Pulmonary artery endothelial cell (primary cell): ENCODE measurements at places on chromosomes 2 and 18.

GRCh38 chr2:44944102-44944951, 2.8 kb downstream of the SIX3 start:
- DNase-seq: no peak

GRCh38 chr2:42239289-42239661, 70.1 kb downstream of the EML4 start:
- no peak for DNase-seq

- DNase-seq: no peak
Observed at GRCh38 chr18:54775686-54776085, 52.6 kb upstream of the RAB27B start.

DNA sequence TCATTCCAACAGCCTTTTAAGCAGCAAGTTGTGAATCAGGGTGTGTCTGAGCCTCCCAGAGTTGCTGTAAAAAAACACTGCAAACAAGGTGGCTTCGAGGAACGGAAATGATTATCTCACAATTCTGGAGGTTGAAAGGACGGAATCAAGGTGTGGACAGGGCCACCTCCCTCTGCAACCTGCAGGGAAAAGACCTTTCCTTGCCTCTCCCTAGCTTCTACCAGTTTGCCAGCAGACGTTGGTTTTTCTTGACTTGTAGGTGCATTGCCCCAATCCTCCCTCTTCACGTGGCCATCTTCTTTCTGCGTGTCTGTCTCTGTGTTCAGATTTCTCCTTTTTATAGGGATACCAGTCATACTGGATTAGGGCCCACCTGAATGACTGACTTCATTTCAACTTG, 24.8 kb upstream of the TMEM131 start:
- no peak for DNase-seq

DNA sequence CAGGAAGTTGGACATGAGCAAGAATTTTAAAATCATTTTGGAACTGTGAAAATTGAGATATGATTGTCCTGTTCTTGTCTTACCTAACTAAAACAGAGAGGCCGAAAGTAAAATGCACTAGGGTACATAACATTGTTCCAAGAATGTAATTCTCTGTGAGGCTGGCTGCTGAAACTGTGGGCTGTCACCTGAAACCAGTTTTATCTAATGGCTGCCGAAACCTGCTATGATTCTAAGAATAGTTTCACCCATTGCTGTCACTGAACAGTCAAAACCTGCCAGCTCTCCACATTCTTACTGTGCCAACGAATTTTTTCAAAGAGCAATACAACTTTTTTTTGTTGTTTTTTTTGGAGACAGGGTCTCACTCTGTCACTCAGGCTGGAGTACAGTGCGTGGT, 119.3 kb upstream of the ZSWIM2 start:
- no peak for DNase-seq

DNA sequence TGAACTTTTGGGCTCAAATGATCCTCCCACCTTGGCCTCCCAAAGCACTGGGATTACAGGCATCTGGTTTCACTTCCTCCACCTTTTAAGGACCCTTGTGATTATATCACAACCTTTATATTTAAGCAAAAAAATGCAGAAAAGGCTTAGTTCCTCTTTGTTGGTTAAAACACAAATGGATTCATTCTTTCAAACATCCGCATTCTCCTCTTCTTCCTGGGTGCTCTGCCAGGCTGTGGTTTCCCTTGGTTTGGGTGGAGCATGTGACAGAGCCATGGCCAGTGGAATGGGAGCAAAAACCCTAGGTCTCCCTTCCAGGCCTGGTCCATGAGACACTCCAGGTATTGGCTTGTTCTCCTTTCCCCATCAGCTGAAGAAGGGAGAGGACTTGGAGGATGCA, 9.9 kb upstream of the SLC66A3 start:
- no peak for DNase-seq

DNA sequence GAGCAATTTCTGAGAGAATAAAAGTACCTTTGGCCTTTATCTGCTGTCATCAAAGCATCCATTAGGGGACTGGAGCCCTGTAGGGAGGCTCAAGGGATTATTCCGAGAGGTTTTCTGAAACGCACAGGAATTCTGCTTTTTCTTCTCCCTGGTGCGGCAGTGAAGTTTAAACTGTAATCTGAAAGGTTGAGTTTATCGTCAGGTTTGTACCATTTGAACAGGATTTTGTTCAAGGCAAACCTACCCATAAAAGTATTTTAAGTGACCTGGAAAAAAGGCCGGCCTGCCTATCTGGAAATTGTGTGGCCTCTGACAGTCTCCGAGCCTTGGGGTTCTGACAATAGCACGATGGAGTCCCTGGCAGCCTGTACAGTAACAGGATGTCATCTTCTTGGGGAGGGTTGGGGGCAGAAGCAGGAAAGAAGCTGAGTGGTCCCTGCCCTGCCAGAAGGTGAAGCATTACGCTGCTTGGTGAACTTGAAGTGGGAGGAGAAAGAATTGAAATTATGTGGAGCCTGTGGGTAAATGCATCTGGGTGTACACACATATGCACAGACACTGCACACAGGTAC, 272.0 kb downstream of the CYRIA start:
- no peak for DNase-seq

DNA sequence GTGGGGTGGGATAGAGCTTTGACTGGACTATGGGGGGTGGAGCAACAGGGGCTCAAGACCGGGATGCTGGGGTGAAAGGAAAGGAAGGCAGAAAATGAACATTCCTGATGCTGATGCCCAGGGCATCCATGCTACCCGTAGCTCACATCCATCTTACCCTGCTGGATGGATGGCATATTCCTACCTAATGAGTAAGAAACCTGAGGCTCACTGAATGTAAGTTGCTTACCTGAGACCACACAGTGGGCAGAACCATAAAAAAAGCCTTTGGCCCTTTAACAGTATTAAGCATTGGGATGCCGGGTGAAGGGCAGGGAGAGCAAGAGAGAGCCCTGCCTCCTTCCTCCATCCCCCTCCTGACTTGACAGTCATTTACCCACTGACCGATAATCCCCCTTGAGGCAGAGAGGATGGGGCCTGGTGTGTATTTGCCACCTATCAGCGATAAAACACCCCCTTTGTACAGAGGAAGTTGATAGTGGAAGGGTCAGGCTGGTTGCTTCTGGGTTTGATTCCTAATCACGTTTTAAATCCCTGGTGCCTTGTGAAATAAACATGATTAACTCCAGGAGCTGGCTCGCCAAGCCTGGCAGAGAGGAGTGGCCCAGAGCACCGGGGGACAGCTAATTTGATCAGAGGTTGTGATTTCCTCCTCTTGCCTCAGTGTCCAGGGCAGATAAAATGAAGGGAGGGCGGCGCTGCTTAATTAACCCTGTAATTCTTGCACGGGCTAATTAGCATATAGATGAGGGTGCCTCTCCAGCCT, 105.9 kb upstream of the HS6ST1 start:
- DNase-seq: no peak

GRCh38 chr2:239358062-239358754, 42.6 kb downstream of the HDAC4 start:
- DNase-seq: no peak

- no peak for DNase-seq
Observed at GRCh38 chr2:88080545-88080944, 12.9 kb downstream of the SMYD1 start.

GRCh38 chr2:173002751-173003541, 72.7 kb upstream of the MAP3K20 start:
- DNase-seq: no peak

- DNase-seq: peak; percentile 5
Observed at GRCh38 chr18:57561728-57562423, 24.6 kb downstream of the FECH start.

GRCh38 chr2:187136646-187137045, 287.7 kb upstream of the ZSWIM2 start:
- DNase-seq: peak; percentile 92

GRCh38 chr2:108594982-108595464, 60.8 kb downstream of the LIMS1 start:
- peak; percentile 80 for DNase-seq

DNA sequence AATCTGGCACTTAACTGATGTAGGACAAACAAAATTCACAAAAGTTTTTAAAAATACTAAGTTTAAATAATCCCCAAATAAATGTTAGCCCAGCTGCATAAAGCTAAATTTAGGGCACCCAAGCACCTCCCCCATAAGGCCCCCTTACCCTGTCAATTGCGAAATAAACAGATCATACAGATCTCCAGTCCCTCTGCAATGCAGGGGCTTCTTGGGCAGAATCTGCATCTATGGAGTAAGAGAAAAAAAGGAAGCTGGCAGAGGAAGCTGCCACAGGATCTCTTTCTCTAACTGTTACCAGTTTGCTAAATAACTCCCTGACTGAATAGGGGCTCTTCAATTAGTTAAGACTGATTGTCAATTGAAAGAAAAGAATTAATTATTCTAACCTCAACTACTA, 117.7 kb downstream of the MEMO1 start:
- DNase-seq: no peak

- no peak for DNase-seq
Observed at GRCh38 chr2:71385012-71385411, 53.4 kb downstream of the ZNF638 start.

DNA sequence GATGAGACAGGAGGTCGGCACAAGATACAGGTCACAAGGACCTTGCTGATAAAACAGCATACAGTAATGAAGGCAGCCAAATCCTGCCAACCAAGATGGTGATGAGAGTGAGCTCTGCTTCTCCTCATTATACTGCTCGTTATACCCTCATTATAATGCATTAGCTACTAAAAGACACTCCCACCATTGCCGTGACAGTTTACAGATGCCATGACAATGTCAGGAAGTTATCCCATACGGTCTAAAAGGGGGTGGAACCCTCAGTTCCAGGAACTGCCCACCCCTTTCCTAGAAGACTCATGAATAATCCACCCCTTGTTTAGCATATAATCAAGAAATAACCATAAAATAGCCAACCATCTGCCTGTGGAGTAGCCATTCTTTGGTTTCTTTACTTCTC, 224.2 kb downstream of the RBM43 start:
- no peak for DNase-seq

DNA sequence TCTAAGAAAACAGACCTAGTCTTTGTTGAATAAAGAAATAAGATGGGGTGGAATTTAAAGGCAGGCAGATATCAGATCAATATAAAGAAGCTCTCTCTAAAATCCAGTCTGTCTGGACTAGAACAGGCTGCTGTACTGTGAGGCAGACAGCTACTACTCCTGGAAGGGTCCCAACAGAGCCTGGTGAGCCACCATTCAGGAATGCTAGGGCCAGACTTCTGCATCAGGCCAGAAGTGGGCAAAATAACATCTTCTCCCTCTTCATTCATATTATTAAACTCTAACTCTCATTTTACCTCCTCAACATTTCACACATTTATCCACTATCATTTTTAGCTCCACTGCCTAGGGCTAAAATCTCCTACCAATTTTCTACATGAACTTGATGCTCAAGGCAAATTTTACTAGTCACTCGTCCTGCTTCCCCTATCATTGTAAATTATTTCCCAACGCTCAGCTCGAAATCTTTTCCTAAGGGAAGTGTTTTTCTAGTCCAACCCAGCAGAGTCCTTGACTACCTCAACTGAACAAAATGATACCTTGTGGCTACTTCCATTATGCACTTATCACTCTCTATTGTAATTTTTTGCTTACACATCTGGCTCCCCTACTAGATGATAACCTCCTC, 45.2 kb upstream of the GLS start:
- DNase-seq: peak; percentile 47

DNA sequence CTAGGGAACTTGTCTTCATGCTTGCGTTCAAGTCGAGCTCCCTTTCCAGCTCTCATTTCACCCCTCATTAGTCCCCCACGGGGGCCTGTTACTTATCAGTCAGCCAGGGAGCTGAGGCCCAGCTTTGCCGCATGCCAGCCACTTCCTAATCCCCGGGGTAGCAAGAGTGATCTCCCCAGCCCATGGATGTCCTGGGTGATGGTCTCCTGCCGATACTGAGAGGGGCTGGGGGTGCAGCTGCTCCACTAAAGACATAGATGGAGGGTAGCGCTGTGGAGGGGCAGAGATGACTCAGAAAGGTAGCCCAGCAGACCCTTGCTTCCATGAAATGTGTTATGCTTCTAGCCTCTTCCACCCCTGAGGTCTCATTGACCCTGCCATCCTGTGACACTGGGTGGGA, 314.0 kb upstream of the EPAS1 start:
- no peak for DNase-seq

DNA sequence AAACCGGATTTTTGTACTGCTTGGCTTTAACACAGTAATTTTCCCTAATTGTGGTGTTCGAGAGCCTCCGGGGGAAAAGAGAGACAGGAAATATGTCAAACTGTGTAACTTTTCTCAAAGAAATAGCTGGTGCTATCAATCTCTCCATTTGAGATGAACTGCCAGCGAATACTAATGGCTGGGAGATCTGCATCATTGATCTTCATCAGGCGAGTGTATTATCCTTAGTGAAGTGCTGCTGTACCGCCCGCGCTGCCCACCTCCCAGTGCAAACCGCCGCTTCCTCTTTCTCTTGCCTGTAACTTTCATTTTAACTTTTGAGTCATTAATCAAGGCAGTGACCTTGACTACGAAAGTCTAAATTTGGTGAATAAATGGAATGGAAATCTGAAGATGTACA, 246.1 kb upstream of the ST6GAL2 start:
- DNase-seq: no peak

- DNase-seq: no peak
Observed at GRCh38 chr18:58087928-58088690, 44.1 kb downstream of the NEDD4L start.

DNA sequence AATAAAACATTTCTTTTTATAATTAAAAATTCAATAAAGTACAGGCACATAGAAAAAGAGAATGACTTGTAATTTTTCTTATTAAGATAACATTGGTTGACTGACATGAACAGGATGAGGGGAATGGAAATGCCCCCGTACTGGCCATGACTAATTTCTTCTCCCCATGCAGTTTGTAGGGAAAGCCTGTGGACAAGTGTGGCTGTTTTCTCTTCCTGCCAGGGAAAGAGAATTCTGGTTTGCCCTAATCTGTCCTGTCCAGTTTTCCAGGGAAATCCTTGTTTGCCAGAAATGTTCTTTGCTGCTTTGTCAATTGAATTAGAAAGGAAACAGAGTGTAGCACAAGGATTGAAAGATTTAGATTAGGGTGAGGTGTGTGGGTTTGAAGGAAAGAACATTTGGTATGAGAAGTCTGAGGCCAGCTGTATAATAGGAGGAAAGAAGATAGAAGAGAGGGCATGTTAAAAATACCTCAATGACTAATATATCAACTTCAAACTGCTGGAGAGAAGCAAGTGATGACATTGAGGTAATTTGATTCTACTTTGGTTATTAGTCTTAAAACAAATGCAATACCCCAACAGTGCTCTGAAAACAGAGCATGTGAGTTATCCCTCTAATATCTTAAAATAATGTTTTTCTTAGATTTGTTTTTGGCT, 593.9 kb upstream of the ZNF804A start:
- no peak for DNase-seq

DNA sequence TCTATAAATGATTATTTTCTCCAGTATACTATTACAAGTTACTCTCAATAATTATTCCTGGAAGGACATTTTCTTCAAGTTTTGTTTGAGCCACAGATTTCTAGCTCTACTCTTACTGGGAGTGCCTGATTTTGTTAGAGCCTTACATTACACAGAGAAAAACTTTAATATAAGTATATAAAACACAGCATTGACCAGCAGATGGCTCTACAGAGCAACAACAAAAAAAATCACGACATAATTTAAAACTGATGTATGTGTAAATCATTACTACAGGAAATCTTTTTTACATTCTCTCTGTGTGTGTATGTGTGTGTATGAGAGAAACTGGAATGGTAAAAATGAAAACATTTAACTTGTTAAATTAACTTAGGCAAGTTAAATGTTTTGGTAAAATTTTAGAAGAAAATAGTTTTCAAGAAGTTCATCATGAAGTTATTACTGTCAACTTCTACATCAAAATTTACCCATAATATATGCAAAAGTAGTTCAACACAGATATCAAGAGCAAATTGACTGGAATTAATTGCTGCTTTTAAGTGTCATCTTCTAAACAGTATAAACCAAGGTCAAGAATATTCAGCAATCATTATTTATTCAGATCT, 103.3 kb downstream of the MDH1 start:
- DNase-seq: peak; percentile 4

GRCh38 chr2:21043744-21044532, at the start of gene APOB:
Gene APOB, minus strand, starts transcription at chr2:21044073. Its CDS starts 128 bp downstream, at chr2:21043945.
- DNase-seq: no peak
